ENCODE measurements at places on chromosomes 3 and 15. TPM values are rescaled to one million over a fixed set of nuclear protein-coding genes. Genes with fewer than 3 reads are reported as not detected.

DNA sequence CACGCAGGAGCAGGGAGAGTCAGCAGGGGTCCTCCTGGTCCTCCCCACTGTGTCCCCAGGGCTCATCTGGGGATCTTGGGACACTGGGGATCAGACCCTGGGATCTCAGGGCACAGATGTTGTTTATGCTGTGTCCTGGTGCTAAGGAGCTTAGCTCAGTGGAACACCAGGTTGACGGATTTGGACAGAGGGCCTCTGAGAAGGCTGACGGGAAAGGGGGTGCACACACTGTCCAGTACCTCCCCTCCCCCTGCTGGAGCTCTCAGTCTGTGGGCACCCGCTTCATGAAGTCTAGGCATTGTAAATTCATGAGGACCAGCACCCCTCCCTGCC lies 21.9 kb upstream of the SEMA3F start:
- no peak for DNase-seq

GRCh38 chr3:123283657-123284398 lies 82.1 kb downstream of the SEC22A start:
- DNase-seq: no peak

GRCh38 chr15:38814891-38815290 lies 250.3 kb upstream of the RASGRP1 start:
- DNase-seq: no peak

Gene CYP11A1
- total RNA-seq: 0.13 TPM

Gene SLC22A14
- 0.19 TPM for total RNA-seq

Gene TF
- 1.4 TPM for total RNA-seq

Gene PP2D1
- total RNA-seq: not detected

DNA sequence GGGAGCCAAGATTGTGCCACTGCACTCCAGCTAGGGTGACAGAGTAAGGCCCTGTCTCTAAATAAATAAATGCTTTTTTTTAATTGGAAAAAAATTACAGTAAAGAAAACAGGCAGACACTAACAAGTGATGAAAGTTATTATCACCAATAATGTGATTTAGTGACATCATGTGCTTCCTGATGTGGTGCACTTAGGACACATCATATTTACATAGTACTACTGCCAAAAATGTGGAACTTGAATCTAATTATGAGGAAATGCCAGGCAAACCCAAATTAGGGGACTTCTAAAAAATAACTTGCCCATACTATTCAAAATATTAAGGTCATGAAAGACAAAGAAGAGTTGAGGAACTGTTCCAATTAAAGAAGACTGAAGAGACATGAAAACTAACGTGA lies 30.8 kb downstream of the MAP4 start:
- no peak for DNase-seq

Gene ITIH4
- 15.4 TPM for total RNA-seq

Gene OR5K2
- total RNA-seq: not detected

- DNase-seq: no peak
Observed at GRCh38 chr3:62057339-62058047, 315.9 kb downstream of the FEZF2 start.

GRCh38 chr3:189629803-189630455 lies 1.3 kb upstream of the TP63 start:
- no peak for DNase-seq

DNA sequence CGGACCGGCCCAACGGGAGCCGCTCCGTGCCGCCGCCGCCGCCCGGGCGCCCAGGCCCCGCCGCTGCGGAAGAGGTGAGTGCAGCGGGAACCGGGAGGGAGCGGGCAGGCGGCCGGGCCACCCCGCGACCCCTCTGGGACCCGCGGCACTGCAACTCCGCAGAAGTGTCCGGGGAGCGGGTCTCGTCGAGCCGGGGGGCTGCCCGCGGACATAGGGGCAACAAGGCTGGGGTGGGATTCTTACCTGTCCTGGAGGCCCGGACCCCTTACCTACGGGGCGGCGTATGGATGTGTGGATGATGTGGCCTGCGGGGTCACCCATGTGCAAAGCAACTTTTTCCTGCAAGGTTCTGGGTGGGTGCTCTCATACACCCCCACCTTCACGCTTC lies 361 bp downstream of the SEMA3F start:
- no peak for DNase-seq

DNA sequence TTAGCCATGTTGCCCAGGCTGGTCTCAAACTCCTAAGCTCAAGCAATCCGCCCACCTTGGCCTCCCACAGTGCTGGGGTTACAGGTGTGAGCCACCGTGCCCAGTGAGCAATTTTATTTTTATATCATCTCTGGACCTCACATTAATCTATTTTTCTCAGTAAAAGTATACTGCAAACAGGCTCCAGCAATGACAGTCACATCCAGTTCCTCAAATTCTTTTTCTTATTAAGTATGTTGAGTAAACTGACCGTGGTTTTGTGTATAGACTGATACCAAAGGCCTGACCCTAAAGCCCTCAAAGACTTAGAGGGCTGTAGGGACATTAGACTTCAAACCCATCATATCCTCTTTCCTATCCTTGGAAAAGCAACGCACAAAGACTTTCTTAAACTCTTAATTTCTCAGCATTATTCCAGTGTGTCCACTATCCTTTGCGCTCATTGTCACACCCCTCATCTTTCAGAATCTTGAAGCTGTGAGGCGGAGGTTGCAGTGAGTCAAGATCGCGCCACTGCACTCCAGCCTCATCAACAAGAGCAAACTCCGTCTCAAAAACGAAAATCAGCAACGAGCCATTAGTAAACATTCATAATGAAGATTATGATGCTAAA lies 2.0 kb downstream of the NGLY1 start:
- DNase-seq: no peak

Gene RTP1
- total RNA-seq: not detected

Gene DCBLD2
- 39.3 TPM for total RNA-seq

DNA sequence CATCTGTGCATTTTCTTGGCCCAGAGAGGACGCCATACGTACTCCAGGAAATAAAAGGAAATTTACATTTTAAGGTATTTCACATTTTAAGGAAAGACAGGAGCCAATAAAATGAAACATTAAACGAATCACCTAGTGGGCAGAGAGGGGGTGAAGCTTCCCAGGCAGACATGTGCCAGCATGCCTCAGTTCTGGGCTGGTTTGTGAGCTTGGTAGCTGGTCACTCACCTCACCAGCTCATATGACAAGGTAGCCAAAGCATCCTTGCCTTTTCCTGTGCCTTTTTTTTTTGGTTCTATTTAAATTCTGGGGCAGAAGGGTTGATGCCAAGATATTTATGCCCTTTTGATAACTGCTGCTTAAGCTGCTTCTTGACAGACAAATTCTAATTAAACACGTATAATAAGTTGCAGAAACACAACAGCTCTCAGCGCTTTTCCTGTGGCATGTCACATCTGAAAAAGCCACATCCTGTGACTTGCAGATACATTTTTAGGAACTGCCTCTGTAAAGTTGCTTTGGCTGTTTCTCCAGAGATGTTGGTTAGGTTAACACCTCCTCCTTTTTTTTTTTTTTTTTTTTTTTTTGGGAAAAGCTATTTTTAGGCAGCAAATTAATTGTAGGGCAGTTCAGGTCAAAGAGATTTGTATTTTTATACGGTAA lies 218.6 kb downstream of the PDCD6IP start:
- no peak for DNase-seq

- no peak for DNase-seq
Observed at GRCh38 chr15:55708720-55709119, 34.2 kb downstream of the PRTG start.

Gene SLC28A1
- total RNA-seq: 12.8 TPM

Gene LIPC
- 9.9 TPM for total RNA-seq

Gene TTC14
- total RNA-seq: 52.8 TPM

DNA sequence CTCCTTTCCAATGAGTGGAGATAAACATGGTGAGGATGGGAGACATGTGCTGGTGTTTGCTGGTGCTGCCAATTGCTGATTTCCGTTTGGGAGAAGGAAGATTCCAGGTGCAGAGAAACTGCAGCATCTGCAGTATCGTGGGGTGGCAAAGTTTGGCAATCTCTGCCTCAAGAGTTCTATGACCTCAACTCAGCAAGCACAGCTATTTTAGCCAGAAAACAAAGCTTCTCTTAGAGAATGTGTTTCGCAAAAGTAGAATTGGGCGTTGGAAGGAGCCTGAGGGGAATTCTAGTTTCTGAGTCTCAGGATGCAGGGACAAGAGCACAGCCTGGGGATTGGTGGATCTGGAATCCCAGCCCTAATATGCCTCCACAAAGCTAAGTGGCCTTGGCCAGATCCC lies 18.2 kb upstream of the SHC4 start:
- DNase-seq: no peak

- no peak for DNase-seq
Observed at GRCh38 chr3:69460034-69460433, 74.1 kb upstream of the FRMD4B start.

Gene ZNF717
- total RNA-seq: 19.8 TPM

GRCh38 chr3:126442856-126443242 lies 32.8 kb downstream of the ZXDC start:
- DNase-seq: no peak

Gene FBXW12
- not detected for total RNA-seq

DNA sequence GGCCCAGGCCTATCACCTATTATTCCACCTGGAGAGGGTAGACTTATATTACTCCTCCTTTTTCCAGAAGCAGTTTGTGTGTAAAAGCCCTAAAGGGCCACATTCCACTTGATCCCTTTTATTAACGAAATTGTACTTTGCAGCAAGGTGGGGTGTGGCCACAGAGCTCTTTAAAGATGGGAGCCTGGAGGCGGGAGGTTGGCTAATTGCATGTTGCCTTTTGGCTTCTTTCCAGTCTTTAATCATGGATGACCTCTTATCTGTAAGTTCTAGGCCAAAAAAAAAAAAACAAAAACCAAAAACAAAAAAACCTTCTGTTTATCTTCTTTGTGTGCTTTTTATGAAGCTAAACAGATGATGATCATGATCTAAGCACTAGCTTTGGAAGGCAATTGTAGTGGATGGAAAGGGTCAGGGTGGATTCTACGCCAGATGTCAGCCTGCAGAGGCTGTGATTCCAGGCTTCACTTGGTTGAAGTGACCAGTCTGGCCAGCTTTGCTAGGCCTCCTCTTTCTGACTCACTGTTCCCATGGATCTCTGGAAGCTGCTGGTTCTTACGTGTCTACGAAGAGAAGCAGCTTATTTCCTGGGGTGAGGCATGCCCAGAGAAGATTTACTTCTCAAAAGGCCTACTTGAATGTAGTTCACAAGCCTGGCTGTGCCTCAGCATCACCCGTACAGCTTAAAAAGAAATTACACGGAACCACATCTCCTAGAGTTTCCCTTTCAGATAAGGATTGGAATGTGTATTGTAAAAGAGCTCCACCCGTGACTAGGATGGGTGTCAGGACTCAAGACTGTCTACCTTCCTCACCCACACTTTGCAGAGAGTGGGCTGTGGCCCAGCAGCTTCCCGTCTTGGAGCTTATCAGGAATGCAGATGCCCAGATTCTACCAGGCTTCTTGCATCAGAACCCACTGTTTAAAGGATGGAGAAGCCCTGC lies 330.9 kb upstream of the C2CD4B start:
- no peak for DNase-seq

Gene PLSCR4
- total RNA-seq: 33.0 TPM

DNA sequence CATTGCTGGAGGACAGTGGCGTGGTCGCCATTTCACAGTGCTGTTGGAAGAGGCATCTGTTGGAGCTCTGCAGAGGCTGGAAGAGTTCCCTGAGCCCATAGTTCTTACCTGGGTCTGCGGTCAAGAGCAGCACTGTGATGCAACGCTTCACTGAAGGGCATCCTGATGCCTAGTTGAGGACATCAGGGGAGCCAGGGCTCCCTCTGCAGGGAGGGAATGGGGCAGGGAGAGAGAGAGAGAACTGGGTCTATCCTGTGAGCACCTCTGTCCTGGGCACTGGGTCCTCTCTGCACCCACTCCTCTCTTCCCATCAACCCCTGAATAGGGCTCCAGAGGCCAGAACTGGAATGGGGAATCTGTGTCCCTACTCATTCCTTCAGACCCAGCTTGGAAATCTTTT lies 23.9 kb upstream of the MOBP start:
- no peak for DNase-seq

GRCh38 chr15:31296646-31297574 lies 29.7 kb upstream of the KLF13 start:
- DNase-seq: peak; percentile 31

Gene STRA6
- total RNA-seq: 2.0 TPM

GRCh38 chr3:171956181-171956683 lies 83.1 kb upstream of the FNDC3B start:
- DNase-seq: no peak

- no peak for DNase-seq
Observed at GRCh38 chr3:170359178-170359704, 1.7 kb downstream of the SKIL start.

Gene ADGRG7
- total RNA-seq: not detected

DNA sequence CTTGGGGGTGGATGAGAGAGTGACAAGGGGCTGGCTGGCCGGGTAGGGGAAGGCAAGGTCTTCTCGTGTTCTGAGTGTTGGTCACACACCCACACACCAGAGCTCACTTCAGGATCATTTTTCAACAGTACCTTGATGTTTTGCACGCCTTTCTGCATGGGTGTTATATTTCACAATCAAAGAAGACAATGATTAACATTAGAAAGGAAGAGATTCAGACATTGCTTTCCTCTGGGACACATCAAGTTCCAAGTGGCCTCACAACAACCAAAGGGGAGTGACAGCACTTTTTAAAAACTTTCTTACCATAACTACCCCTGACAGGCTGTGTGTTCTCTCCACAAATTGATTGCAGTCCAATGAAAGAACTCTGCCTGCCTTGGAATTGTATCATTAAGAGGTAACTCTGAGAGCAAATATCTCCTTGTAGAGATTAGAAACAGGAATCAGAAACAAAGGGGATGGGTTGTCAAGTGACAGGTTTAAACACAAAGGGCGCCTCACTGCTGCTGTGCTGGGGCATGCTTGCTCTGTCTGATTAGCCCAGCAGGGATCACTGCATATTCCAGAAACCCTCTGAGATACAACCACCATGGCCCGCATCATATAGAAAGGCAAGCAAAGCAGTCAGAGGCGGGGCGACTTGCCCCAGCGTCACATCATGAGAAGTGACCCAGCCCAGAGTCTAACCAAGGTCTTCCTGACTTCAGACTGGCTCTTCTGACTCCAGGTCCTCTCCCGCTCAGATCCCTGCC lies 230.8 kb downstream of the FEZF2 start:
- DNase-seq: no peak

Gene TLR9
- 0.94 TPM for total RNA-seq

GRCh38 chr15:81427176-81427575 lies 53.2 kb upstream of the TMC3 start:
- DNase-seq: no peak

GRCh38 chr3:48997102-48997635 lies 7.1 kb downstream of the P4HTM start:
- no peak for DNase-seq

DNA sequence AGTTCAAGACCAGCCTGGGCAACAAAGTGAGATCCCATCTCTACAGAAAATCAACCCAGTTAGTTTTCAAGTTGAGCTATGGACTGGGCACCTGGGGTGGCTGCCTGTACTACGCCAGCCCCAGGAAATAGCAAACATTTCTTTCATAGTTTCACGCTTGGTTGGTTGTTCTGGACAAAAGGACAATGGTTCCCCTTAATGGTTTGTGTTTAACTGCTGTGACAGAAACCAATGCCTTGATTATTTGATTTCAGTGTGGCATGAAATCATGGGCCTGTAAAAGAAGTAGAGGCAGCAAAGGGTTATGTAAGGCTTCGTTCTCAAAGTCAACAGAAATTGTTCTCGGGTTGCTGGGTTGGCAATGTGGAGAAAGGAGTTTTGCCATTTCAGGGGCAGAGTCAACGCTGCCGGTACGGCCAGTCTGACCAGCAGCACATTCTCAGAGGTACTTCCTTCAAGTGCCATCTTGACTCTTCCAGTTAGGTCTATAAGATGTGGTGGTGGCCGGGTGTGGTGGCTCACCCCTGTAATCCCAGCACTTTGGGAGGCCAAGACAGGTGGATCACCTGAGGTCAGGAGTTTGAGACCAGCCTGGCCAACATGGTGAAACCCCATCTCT lies 12.7 kb downstream of the LCMT2 start:
- DNase-seq: peak; percentile 27

GRCh38 chr3:160822936-160823335 lies 66.9 kb downstream of the PPM1L start:
- DNase-seq: no peak
